Muscle of arm (tissue), 14 donors: ENCODE measurements at places on chromosomes 2 and 18. TPM values are rescaled to one million over a fixed set of nuclear protein-coding genes. Genes with fewer than 3 reads are reported as not detected.

DNA sequence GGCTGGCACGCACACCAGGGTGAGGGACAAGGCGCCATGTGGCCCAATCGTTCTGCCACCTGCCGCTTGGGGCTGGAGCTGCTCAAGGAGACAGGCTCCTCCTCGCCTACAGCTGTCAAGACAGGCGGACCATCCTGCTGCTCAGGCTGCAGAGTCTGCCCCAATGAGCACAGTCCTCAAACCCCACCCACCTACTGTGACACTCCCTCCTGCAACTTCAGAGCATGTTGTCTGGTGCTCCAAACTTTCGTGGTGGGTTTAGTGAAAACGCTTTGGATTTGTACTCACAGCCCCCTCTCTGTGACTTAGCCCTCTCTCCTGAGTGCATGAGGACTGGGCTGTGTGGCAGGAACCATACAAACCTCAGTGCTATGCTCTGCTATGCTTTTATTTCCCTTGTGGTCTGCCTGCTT is 23.2 kb upstream of the SLC35F6 start:
- DNase-seq: no peak

- DNase-seq: no peak
These were observed 413.8 kb upstream of the RAB6C start for GRCh38 chr2:129565551-129566109.

DNA sequence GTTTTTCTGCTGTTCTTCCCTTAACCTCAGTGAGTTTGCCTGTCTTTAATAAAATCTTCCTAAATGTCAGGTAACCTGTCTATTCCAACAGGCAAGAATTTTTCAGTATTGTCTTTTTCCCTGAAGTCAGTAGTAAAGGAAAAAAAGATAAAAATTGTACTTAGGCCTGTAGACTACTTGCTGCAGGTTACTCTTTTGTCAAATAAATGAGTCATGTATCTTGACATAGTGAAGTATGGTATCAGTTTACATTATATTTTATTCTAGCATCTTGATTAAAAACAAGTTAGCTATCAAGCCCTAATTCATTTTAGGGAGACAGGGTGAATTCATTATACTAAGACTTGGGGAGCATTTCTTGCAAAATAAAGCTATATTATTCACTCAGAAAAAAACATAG is 59.8 kb downstream of the ITGA4 start:
- no peak for DNase-seq

DNA sequence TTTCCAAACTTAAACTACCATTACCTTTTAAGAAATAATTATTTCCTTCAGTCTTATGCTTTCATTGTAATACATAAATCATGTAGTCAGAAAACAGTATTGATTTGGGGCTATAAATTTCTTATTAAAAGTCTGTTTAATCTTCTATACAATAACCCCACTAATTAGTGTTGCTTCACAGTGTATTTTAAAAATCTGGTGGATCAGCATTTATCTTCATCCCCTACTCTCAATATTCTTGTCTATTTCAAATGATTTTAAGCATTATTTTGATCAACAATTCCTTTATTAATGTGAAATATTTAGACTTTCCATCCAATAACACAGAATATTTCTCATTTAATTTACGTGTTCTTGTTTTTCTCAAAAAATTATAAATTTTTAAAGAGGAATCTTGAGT is 32.5 kb upstream of the SDC1 start:
- no peak for DNase-seq

GRCh38 chr2:138105358-138105757 is 141.1 kb downstream of the HNMT start:
- no peak for DNase-seq

- DNase-seq: no peak
These were observed 122.3 kb downstream of the LYPD6B start for GRCh38 chr2:149160701-149161217.

GRCh38 chr18:54671291-54671881 is 80.3 kb downstream of the DYNAP start:
- peak; percentile 28 for DNase-seq

- DNase-seq: no peak
These were observed 130.1 kb downstream of the NFATC1 start for GRCh38 chr18:79525556-79526467.

GRCh38 chr2:147275943-147276342 is 568.9 kb upstream of the ACVR2A start:
- no peak for DNase-seq

DNA sequence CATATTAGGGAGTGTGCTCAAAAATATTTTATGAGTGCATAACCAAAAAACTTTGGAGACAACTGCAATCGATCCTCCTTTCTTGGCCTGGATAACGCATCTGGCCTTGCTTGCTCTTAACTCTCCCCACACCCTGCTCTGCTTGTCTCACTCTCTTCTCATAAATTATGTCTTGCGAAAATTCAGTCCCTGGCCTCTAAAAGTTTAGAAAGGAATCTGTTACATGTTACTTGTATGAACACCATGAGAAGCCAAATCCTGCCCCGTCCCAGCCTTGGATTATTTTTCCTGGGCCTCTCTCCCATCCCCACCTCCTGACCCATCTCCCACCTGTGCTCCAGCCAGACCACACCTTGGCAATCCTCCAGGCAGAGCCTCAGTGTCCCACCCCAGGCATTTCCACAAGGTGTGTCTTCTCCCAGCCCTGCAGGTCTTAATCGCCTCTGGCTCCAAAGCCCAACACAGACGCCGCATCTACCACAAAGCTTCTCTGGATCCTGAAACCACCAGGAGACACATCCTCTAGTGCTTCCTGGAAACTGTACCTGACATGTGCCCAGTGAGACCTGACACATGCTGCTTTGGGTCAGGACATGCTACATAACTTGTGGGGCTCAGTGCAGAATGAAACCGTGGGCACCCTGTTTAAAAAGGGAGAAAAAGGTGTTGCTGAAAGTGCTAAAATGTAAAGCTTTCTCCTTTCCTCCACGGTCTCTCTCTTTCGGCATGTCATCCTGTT is 99.6 kb upstream of the ST3GAL5 start:
- DNase-seq: peak; percentile 81

- no peak for DNase-seq
These were observed 47.7 kb downstream of the ACTR2 start for GRCh38 chr2:65275141-65275915.

DNA sequence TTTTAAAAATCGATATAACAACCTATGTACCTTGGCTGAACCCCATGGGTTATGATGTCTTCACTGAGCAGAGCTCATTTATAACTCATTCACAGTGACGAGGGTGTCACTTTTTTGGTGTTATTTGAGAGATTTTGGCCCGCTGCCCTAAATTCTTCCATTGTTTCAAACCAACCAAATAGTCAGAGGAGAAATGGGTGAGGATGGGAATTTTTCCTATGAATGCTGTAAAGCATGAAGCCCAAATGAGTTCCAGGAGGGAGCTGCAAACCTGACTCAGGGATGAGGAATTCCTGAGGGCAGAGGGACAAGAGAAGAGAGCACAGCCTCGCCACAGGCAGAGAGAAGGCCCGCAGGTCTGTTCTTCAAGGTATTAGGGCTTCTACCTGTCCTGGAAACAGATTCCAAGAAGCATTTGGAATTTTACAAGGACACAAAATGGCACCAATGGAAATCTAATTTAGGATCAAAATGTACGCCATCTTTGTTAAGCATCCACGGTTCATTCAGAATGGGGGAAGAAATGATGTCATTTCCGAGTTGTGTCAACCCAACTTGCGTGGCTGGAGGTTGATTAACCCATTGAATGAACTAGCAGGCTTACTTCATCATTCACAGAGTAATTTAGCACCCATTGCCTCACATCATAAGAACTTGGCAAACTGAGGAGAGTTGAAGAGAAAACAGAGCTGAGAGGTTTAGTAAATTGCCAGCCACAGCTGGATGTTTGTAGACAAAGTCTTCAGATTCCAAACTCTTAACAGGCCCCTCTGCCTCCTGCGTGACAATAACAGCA is 133.5 kb downstream of the LAMA3 start:
- DNase-seq: no peak

DNA sequence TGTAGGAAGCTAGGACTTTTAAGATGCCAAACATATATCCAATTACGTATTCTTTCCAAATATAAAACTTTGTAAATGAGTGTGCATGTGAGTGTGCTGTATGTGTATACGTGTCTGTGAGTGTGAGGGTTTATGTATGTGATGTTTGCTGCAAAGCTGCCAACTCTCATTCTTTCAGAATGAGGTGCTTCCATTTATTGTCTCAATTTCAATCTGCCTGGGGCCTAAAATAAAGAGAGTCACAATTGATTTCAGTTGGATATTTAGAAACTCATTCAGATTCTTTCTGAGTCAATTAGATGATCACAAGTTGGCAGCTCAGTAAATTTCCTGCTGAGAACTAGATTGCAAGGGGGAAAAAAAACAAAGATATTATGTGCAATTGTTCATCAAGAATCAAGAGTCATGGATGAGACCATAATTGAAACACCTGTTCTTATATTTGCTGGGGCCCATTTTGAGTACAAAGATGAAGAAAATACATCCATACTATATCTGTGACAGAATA is 621.2 kb upstream of the ACVR2A start:
- no peak for DNase-seq

GRCh38 chr2:6970976-6971480 is 53.8 kb downstream of the RNF144A start:
- no peak for DNase-seq

- DNase-seq: no peak
These were observed 30.0 kb upstream of the SCRN3 start for GRCh38 chr2:174365571-174365970.

DNA sequence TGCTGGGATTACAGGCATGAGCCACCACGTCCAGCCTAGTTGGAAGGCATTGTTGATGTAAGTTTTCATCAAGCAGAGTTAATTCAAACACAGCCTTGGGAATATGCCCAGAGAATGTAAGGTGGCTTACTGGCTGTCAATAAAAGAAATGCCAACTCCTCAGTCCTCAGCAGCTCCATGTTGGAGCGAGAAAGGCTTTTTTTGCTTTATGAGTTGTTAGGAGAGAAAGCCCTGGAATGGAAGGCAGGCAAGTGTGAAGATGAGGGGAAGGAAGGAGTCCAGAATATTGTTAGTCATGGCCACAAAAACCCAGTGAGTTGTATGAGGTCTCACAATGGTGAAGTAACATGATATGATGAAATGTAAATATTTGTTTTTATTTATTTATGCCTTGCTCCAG is 57.1 kb downstream of the MAP4K4 start:
- no peak for DNase-seq

DNA sequence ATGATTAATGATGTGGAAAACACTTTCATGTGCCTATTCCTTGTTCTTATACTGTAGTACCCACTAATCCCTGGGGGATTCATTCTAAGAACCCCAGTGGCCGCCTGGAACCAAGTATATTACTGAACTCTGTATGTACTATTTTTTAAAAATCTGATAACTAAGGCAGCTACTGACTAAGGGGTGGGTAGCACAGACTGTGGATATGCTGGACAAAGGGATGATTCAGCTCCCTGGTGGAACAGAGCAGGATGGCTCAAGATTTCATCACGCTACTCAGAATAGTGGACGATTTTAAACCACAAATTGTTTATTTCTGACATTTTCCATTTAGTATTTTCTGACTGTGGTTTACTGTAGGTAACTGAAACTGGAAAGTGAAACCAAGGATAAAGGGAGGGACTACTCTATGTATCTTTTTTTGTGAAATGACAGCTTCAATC is 41.8 kb upstream of the CDC42EP3 start:
- no peak for DNase-seq

DNA sequence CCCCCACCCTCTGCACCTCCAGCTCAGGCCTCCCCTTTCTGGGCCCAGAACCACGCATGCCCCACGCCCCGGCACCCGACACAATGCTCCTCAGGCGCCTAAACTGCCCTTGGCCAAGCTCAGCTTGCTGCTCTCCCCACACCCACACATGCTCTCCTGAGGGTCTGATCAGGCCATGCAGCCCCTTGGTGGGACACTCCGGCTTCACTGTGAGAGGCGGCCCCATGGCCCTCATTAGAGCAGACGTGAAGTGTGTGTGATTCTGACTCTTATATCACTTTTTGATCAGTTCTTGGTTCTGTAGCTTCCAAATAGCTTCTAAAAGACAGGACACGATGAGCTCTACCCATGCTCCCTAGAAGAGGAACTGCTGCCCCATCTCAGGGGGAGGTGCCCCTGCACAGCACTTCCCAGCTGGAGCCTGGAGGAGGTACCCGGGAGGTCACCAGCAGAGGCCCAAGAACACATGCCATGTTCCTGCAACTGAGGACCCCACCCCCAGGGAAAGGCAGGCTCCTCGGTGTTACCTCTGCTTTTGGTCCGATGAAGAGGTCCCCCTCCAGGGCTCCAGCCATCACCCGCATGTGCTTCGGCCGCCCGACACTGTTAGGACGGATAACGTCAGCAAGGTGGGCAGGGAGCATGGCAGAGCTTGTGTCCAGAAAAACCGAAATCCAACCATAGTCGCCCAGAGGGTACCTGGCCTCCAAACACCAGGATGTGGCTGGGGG is 3.6 kb downstream of the ACTR1B start:
- no peak for DNase-seq

DNA sequence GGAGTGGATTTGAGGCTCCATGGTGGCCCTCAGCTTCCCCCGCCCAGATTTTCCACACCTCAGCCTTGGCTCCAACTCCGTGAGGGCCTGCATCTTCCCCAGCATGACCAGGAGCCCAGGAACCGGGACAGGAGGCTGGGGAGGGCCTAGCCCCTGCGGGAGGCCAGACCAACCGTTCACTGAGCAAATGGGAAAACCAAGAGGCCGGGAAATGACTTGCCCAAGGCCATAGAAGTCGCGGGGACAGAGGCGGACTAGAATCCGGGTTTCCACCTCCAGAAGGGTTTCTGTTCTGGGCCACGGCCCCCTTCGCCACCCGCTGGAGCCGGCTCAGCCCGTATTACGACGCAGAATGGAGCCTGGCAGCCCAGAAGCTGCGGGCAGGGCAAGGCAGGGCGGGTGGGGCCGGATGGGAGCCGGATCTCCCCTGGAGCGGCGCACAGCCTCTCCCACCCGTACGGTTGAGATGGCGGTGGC is 7.9 kb upstream of the CRYBA2 start:
- DNase-seq: no peak

DNA sequence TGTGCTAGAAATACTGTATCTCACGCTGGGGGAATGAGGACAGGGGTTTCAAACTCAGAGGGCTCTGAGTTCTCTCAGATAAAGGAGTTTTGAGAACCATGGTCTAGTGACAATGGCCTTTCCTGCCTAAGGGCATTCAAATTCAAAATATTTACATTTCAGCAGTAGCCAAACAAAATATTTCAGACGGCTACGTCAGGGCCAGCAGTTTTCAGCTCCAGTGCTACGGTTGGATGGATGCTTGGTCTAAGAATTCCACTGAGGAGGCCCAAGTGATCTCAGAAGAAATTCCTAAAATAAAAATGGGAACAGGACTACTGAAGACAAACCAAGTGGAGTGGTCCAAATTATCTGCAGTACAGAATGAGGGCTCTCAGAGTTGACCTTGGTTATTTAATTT is 41.1 kb upstream of the SCG2 start:
- DNase-seq: no peak

- no peak for DNase-seq
These were observed 38.1 kb upstream of the MMADHC start for GRCh38 chr2:149625671-149626070.

Gene TUBB8B
- polyA plus RNA-seq: 0.16 TPM

Gene SKA1
- 4.7 TPM for polyA plus RNA-seq

Gene SERPINE2
- polyA plus RNA-seq: not detected

Gene COL4A4
- 0.15 TPM for polyA plus RNA-seq

Gene FBXO36
- 2.5 TPM for polyA plus RNA-seq

Gene DNER
- not detected for polyA plus RNA-seq

Gene GATA6
- 16.3 TPM for polyA plus RNA-seq

Gene FSHR
- 0.94 TPM for polyA plus RNA-seq

Gene PLCD4
- polyA plus RNA-seq: 66.1 TPM

Gene AP1S3
- polyA plus RNA-seq: not detected
